CD14-positive monocyte (primary cell): ENCODE measurements at places on chromosomes 3 and 15.

DNA sequence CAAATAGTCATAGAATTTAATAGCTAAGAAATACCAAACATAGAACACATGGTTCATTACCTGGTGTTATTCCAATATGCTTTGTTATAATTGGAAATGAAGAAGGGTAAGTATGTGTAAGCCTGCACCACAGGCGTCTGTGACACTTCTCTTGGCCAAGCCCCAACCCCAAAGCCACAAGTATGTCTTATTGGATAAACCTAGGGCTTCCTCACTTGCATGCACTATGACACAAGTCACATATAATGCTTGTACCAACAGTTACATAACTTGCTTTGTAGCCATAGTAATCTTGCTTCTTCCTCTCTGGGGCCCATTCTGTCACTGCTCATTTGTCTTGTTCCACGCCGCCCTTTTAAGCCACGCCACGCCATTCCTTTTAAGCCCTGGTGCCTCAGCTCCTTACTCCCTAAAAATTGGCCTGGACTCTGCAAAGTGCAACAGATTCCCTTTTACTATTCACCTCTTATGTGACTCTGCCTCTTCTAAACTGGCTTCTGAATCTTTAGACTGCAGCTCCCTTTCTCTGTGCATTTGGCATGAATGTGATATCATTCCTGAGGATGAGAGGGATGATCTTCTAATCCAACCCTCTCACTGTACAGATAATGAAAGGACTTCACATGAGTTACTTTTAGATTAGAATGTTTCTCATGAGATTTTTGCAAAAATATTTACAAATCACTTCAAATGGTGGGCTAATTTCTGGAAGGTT is 48.1 kb upstream of the EPHA3 start:
- H3K4me1 ChIP-seq = no peaks in the 10 kb centered on the region
- no peak overlapping the region for H3K27ac ChIP-seq
- no peaks in the 10 kb centered on the region for H3K27me3 ChIP-seq
- no peak for DNase-seq

DNA sequence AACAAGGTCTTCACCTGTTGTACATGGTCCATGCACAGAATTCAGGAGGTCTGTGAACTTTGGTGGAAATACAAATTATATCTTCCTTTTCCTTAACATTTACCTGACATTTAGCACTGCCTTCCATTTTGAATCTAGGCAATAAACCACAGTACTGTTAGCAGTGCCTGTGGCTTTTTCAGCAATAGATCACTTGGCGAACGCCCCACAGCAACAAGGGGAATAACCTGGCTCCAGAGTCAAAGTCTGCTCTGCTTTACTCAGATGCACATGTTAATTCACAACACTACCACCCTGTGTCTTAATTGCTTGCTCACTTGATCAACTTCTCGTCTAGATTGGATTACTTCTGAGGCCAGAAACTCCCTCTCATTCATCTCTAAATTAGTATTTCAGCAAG is 414.6 kb upstream of the PROK2 start:
- no peak overlapping the region for H3K4me3 ChIP-seq
- H3K27ac ChIP-seq = no peak overlapping the region
- no peak for DNase-seq

- peaks cover 6% of the 10 kb centered on the region for H3K36me3 ChIP-seq
- no peaks in the 10 kb centered on the region for H3K27me3 ChIP-seq
- DNase-seq = no peak
- H3K4me3 ChIP-seq = peak overlapping the region; percentile 88
Measured at GRCh38 chr15:22839046-22839695, 705 bp downstream of the NIPA2 start.

- no peak overlapping the region for H3K4me3 ChIP-seq
- H3K27ac ChIP-seq = no peak overlapping the region
- H3K36me3 ChIP-seq = no peaks in the 10 kb centered on the region
- no peaks in the 10 kb centered on the region for H3K27me3 ChIP-seq
Measured at GRCh38 chr15:78637776-78638435, 3.1 kb downstream of the CHRNB4 start.

DNA sequence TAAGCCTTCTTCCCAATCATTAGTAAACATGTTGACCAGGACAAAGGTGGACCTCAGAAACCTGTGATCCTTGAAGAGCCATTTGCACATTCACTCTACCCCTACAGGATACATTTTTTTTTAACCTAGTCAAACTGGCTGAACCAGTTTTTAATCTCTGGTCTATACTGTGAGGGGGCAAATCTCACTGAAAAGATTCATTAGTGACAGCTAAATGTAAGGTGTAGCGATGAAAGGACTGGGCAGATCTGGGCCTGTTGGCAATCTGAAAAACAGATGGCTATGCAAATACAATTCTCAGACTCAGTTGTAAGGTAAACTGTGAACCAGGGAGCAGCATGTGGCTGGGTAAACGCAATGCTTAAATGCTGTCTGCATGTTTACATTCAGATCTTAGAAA is 75.6 kb upstream of the SNTN start:
- H3K4me1 ChIP-seq = no peaks in the 10 kb centered on the region
- DNase-seq = no peak
- no peaks in the 10 kb centered on the region for H3K36me3 ChIP-seq
- H3K4me3 ChIP-seq = no peak overlapping the region
- H3K27ac ChIP-seq = no peak overlapping the region
- no peaks in the 10 kb centered on the region for H3K27me3 ChIP-seq

DNA sequence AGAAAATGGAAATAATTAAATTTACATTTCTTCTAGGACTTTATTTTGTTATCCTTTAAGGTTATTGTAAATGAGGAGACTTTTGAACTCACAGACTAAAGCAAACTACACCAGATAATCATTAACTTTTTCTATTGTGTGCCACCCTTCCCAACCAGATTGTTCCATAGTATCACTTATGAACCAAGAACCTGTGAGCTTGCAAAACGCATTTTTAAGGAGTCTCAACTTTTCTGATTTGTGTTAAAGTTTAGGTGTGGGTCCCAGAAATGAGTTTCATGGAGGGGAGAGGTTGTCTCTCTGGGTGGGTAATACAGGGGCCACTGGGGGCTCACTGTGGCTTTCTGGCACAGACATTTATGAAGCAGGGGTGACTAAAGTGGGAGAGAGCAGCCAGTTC is 75.7 kb downstream of the IGF1R start:
- H3K4me1 ChIP-seq = no peaks in the 10 kb centered on the region
- H3K27ac ChIP-seq = no peak overlapping the region
- no peaks in the 10 kb centered on the region for H3K36me3 ChIP-seq
- no peak for DNase-seq
- H3K4me3 ChIP-seq = no peak overlapping the region
- no peaks in the 10 kb centered on the region for H3K27me3 ChIP-seq

- peaks cover 68% of the 10 kb centered on the region for H3K36me3 ChIP-seq
- H3K4me3 ChIP-seq = no peak overlapping the region
- H3K27me3 ChIP-seq = no peaks in the 10 kb centered on the region
- H3K4me1 ChIP-seq = no peaks in the 10 kb centered on the region
- no peak for DNase-seq
- H3K27ac ChIP-seq = no peak overlapping the region
Measured at GRCh38 chr3:172369590-172370259, 78.5 kb downstream of the GHSR start.

GRCh38 chr15:80609091-80609490 is 86.0 kb upstream of the ABHD17C start:
- no peaks in the 10 kb centered on the region for H3K36me3 ChIP-seq
- H3K27ac ChIP-seq = no peak overlapping the region
- H3K4me1 ChIP-seq = no peaks in the 10 kb centered on the region
- H3K27me3 ChIP-seq = no peaks in the 10 kb centered on the region

- H3K4me1 ChIP-seq = peaks cover 39% of the 10 kb centered on the region
- peak overlapping the region; percentile 98 for H3K4me3 ChIP-seq
- H3K27ac ChIP-seq = peak overlapping the region; percentile 95
- no peak for DNase-seq
Measured at GRCh38 chr3:57755368-57755675, 787 bp upstream of the SLMAP start.

GRCh38 chr3:46406443-46406787 is 451 bp downstream of the CCR5AS start:
- peaks cover 47% of the 10 kb centered on the region for H3K4me1 ChIP-seq
- peaks cover 6% of the 10 kb centered on the region for H3K36me3 ChIP-seq
- H3K27me3 ChIP-seq = no peaks in the 10 kb centered on the region
- H3K27ac ChIP-seq = peak overlapping the region; percentile 100
- peak overlapping the region; percentile 74 for H3K4me3 ChIP-seq

GRCh38 chr3:42213417-42213816 is 52.6 kb downstream of the CCK start:
- no peak overlapping the region for H3K27ac ChIP-seq
- no peaks in the 10 kb centered on the region for H3K27me3 ChIP-seq
- H3K36me3 ChIP-seq = peaks cover 62% of the 10 kb centered on the region
- DNase-seq = no peak
- no peak overlapping the region for H3K4me3 ChIP-seq

GRCh38 chr15:85062560-85062959 is 80.9 kb downstream of the PDE8A start:
- no peak overlapping the region for H3K27ac ChIP-seq
- H3K27me3 ChIP-seq = no peaks in the 10 kb centered on the region
- peaks cover 9% of the 10 kb centered on the region for H3K36me3 ChIP-seq
- H3K4me1 ChIP-seq = no peaks in the 10 kb centered on the region
- DNase-seq = no peak

DNA sequence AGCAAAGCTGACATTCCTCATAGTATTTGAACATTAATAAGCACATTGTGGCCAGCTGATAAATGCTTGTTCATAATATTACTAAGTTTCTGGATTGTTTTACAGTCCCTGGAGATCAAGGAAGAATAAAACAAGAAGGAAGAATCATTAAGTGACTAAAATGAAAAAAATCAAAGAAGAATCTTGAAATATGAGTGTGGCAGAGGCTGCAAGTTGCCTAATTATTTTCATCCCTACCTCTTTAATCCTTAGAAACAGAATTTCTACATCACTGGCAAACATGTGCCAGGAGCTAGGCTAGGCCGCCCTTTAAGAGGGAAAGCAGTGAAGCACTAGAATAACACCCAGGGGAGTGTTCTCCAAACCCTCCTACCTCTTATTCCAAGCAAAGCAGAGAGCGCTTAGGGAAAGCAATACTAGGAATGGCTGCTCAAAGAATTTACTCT is 98.9 kb downstream of the MAGI1 start:
- no peak overlapping the region for H3K4me3 ChIP-seq
- H3K27ac ChIP-seq = no peak overlapping the region
- no peak for DNase-seq

- H3K36me3 ChIP-seq = peaks cover 32% of the 10 kb centered on the region
- no peak for DNase-seq
Measured at GRCh38 chr15:89203705-89204273, 17.6 kb downstream of the RLBP1 start.

- H3K4me3 ChIP-seq = no peak overlapping the region
- H3K4me1 ChIP-seq = peaks cover 24% of the 10 kb centered on the region
- no peaks in the 10 kb centered on the region for H3K36me3 ChIP-seq
- peak overlapping the region; percentile 94 for H3K27ac ChIP-seq
- no peaks in the 10 kb centered on the region for H3K27me3 ChIP-seq
Measured at GRCh38 chr3:125634336-125634950, 39.1 kb upstream of the OSBPL11 start.

DNA sequence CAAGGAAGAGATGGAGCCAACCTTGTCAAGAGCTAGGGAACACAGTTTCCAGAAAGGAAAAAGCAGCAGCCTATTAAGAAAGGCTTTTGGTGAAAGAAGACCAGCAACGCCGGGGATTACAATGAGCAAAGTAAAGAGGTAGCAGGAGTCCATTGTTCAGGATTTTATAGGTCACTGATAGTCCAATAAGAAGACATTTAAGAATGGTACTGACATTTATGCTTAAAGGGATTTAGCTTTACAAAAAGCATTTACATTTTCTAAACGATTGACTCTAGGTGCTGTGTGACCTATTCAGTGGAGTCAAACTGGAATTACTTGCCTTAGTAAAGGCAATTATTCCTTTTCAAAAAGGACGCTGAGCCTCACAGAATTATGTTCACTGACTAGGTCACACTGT is 40.8 kb downstream of the CSNK1G1 start:
- no peaks in the 10 kb centered on the region for H3K36me3 ChIP-seq
- H3K4me3 ChIP-seq = no peak overlapping the region
- no peak for DNase-seq
- no peak overlapping the region for H3K27ac ChIP-seq

DNA sequence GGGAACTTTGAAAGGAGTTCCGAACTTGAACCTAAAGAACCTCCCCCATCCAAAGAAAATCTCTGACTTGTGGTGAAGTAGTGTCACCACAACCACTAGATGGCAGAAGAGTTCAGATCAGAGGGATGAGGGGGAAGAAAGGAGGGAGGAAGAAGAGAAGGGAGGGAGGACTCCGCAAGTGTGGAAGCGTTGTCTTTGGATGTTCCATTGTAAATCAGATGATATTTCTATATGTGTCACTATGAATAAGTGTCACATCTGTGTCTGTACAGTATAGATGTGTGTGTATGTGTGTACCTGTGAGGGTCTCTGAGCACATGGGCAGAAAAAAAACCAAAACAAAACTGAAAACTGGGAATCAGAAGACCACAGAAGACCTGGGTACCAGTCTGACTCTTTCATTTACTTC is 16.9 kb downstream of the SLC24A1 start:
- H3K36me3 ChIP-seq = no peaks in the 10 kb centered on the region
- H3K27ac ChIP-seq = no peak overlapping the region
- DNase-seq = peak; percentile 50

- H3K4me3 ChIP-seq = no peak overlapping the region
- H3K4me1 ChIP-seq = no peaks in the 10 kb centered on the region
- no peak for DNase-seq
Measured at GRCh38 chr15:72999586-72999985, 52.7 kb upstream of the NEO1 start.

- H3K27me3 ChIP-seq = no peaks in the 10 kb centered on the region
- no peak overlapping the region for H3K4me3 ChIP-seq
- no peak overlapping the region for H3K27ac ChIP-seq
- H3K4me1 ChIP-seq = no peaks in the 10 kb centered on the region
Measured at GRCh38 chr15:101539492-101539891, 50.0 kb upstream of the PCSK6 start.

DNA sequence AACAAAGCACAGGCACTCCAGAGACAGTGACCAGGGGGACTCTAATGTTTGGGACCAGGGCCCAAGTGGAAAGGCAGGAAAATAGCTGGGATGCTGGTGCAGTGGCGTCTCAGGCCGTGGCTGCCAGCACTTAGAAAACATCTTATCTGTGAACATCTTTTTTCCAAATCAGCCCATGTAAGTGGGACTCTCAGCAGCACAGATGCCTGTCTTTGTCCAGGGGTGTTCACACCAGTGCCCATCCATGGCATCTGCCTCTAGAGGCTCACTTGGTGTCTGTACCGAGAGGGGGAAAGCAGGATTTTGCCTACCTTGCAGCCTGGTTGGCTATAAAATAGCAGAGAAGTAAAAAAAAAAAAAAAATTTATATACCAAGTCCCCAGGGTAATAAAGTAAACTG is 26.7 kb downstream of the SLC12A8 start:
- no peak for DNase-seq
- no peak overlapping the region for H3K27ac ChIP-seq
- H3K27me3 ChIP-seq = no peaks in the 10 kb centered on the region
- H3K4me3 ChIP-seq = no peak overlapping the region

GRCh38 chr15:58501636-58502188 is 69.9 kb downstream of the LIPC start:
- DNase-seq = no peak
- H3K4me1 ChIP-seq = peaks cover 14% of the 10 kb centered on the region
- H3K27me3 ChIP-seq = no peaks in the 10 kb centered on the region
